H4 (cell line): ENCODE measurements at places on chromosomes 3 and 15. TPM values are rescaled to one million over a fixed set of nuclear protein-coding genes. Genes with fewer than 3 reads are reported as not detected.

The TMC3 gene
- total RNA-seq = not detected in 2 replicates

The MRPL46 gene
- 32.9 and 46.9 TPM in 2 replicates for total RNA-seq

The CFAP100 gene
- not detected in 2 replicates for total RNA-seq

The WDR93 gene
- 0.35 TPM in 1 of 2 replicates, not detected in the other for total RNA-seq

The HTR3E gene
- total RNA-seq = not detected in 2 replicates

The SERINC4 gene
- total RNA-seq = not detected in 2 replicates

The CD80 gene
- total RNA-seq = not detected in 2 replicates

The MAP1A gene
- total RNA-seq = 32.9 and 40.6 TPM in 2 replicates

The GRK7 gene
- not detected in 2 replicates for total RNA-seq

GRCh38 chr3:66466606-66467270, 34.1 kb downstream of the LRIG1 start:
- no peak for DNase-seq

DNA sequence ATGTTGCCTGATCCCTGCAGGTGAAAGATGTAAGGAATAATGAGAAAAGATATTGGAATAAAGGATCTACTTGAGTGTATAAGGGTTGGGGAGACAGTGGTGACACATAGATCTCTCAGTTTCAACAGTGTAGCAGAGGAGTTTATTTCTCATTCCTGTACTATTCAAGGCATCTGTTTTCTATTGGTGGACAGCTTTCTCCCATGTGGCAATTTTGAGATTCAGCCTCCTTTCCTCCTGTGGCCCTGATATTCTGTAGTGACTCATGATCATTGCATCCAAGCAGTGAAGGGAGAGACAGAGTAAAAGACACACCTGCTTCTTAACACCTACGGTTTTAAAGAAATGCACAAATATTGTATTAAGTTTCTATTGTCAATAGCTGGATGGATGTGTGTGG, 327.6 kb downstream of the GRM7 start:
- no peak for DNase-seq

GRCh38 chr15:45179221-45179985, 8.4 kb downstream of the SHF start:
- no peak for DNase-seq

DNA sequence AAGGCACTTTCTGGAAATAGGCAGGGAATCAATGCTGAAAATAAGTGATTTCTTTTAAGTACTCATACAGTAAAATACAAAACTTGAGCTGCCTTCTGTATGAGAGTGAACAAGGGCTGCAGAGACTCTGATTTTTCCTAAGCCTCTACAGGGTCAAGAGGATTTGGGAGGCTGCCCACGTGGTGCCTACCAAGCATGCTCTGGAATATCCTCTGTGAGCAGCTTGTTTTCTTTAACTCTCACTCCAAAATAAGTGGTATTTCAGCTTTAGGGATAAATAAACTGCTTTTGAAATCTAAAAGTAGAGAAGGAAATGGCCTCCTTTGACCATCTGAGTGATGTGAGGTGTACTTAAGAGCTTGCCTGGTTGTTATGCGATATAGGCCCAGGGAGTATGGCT, 8.1 kb upstream of the SELENOK start:
- DNase-seq = no peak

DNA sequence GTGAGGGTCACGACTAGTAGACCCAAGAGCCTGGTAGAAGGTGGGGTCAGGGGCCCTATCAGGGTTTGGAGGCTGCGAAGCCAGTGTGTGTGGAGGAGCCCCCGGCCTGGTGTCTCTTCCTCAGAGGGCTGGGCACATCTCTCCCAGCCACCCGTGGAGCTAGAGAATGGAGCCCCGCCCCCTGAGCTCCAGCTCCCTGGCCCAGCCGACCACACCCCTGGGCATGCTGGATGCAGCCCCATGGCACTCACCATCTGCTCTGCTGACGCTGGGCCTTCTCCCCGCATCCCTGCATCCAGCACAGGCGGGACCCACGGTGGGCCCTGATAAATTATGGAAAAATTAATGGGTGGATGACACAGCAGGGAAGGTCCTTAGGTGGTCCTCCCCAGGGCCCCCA, 17.5 kb downstream of the ANKRD63 start:
- DNase-seq = no peak

DNA sequence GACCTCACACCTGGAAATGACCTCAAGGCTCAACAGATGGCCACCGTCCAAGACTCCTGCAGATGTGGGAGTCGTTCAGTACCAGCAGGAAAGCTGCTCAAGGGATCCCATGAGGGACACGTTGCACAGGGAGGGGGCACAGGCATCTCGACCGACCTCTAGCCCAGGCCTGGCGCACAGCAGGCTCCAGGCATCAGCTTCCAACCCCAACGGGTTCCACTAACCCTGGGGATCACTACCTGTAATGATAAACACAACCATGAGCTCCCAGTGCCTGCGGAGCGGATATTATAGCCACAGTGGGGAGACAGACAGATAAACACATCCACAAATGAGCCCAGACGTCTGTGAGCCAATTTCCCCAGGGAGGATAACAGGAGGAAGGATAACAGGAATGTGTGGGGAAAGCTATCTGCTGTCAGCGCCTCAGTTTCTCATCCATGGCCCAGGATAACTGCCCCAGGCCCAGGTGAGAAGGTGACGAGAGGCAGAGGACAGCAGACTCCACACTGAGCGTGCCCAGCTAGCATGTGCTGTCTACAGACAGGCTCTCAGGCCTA, 19.9 kb downstream of the NUP210 start:
- DNase-seq = no peak

DNA sequence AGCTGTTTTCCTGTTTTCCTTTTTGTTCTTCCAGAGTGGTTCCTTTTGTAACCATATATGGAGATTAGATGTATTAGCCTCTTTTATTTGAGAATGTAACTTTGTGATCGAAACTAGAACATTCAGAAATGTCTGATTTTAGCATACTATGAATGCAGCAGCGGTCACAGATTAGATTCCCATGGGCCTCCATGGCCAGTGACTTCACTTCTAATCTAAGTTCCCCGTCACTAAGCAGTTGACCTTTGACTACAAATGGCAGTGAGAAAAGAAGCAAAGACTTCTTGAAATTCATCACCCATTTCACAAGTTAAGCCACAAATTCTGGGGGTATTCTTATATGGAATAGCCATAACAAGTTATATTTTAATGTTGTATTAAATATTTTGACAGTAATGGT, 114.6 kb upstream of the FLNB start:
- no peak for DNase-seq

DNA sequence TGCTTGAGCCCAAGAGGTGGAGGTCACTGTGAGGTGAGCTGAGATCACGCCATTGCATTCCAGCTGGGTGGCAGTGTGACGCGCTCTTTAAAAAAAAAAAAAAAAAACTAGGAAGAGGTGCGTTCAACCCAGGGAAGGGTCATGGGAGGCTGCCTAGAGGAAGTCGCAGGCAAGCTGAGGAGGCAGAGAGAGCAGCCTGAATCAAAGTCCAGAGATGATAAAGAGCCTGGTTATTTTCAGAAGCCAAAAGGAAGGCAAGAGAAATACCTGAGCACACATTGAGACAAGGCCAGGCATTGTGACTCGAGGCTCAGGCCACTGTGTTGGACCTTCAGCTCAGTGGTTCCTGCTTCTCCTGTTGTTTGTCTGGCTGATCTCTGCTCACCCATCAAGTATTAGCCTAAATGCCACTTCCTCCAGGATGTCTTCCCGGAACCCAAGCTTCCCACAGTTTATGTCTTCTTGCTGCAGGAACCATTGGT, 16.1 kb upstream of the GCNT3 start:
- DNase-seq = no peak

DNA sequence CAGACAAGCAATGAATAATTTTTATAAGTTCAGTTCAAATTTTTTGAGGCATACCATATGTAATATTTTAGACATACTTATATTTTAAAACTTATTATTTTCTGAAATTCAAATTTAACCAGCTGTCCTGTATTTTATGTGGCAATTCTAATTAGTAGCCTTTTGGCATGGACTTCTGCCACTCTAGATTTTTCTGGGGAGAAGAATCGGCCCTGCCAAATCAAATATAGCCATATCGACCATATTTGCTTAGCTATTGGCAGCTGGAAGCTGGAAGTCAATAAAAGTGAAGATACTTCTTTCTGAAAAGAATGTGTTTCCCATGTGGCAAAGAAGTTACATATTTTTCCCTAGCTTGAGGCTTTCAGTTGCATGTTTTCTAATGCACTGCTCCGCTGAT, 9.4 kb upstream of the RBMS3 start:
- no peak for DNase-seq

GRCh38 chr3:46261926-46262594, 19.8 kb downstream of the CCR3 start:
- no peak for DNase-seq

GRCh38 chr3:73622091-73622805, 2.5 kb downstream of the PDZRN3 start:
- peak; percentile 48 for DNase-seq

DNA sequence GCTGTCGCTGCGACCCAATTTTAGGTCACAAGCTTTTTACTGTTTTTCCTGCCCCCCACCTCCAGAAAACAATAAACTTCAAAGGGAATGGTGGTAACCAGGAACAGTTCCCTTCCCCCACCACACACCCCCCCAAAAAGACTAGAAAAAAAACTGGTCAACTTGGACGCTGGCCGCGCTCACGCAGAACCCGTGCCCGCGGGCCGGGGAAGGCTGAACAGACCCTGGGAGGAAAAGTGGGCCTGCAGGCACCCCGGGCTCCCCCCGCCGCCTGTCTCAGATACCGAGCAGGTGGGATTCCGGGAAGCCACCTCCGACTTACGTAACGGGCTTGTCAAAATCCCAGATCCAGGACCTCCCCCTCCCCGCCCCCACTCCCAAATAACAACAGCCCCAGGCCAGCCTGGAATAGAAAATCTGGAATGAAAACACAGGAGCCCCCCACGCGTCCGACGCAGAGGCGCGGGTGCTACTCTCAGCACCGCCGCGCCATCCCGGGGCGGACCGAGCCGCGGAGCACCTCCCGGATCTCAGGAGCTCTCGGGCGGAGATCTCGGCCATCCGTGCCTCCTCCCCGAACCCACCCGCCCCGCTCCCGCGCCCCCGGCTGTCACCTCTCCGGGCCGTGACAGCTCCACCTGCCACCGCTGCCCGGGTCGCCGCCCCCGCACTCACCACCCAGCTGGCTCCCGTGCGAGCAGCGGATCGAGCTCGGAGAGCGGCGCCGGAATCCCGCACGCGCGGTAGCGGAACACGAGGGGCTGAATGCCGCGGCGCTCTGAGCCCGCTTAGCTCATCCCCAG, 557 bp downstream of the DENND4A start:
- DNase-seq = peak; percentile 21

DNA sequence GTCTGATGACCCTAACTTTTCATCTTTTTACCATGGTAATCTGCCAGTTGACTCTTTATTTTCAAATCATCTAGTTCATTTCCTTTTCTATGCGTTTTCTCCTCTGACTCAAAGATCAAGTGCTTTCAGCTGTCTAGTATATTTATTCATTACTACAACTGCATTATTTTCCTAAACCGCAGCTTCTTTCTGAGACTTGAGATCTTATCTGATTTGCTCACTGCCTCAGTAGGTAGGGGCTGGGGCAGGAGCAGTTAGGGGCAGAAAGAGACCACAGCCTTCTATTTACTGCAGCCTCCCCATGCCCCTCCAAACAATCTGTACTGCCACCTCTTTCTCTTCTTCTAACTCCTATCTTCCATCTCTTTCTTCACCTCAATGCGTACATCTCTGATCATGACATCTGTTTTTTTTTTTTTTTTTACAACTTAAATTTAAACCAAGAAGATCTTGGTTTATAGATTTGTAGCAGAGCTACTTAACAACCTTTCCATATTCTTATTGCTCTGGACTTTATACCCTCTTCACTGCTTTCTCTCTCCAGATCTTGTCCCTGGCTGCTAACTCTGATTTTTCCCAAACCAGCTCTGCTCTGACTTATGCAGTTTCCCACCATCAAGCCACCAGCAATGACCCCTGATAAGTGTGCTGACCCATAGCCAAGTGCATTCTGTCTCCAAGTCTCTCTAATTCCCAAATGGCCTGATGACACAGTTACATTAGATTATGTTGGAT, 52.2 kb downstream of the MOBP start:
- no peak for DNase-seq

DNA sequence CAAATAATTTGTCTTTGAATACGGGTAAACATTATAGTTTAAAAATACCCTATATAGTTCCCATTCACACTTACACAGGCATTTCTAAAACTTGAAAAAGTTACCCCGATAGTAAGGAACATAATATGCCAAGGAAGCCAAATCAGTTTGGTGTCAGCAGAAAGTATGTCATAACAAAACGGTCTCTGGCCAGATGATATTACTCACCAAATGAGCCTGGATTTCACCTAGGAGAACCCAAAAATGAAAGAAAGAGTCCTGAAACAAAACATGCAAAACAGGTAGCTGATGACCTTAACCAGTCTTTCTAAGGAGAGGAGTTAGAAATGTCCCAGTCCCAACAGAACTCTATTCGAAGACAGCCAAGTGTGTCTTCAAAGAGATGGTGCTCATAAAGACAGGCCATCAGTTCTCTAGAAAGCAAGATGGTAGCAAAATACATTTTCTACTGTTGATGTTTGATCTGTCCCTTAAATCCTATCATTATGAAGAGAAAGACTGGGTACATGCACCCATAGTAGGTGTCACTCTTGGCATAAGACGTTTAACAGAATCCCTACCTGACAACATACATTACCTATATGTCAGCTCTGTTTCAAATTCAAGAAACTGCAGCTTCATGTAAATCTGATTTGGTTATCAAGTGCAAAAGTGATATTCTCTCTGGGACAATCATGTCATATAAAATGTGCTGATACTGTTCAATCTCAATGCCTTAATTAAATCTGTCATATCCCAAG, 942.5 kb downstream of the ROBO1 start:
- DNase-seq = no peak

DNA sequence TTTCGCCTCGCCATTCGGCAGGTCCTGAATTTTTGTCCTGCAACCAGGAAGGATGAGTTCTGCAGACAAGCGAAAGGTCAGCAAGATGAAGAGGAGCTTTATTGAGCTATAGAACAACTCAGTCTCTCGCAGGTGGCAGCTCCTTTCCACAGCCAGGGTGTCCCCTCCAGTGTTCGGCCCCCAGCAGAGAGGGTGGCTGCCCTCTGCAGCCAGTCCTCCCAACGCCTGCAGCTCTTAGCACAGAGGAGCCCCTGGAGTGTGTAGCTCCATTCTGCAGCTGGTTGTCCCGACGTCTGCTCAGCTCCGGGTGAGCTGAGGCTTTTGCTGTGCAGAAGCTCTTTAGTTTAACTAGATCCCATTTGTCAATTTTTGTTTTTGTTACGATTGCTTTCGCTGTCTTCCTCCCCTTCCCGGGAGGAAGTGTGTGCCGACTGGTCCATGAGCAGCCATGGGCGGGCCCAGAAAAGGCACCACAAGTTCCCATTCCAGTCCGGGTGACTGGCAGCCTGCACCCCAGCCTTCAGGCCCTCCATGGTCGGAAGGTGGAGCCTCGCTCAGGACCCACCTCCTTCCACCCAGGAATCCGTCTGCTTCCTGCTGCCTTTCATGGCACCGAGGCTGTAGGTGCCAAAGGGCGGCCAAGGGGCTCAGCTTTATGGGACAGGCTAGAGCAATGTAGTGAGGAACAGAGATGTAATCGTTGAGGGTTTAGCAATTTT, 497.8 kb upstream of the CNTN4 start:
- peak; percentile 51 for DNase-seq

DNA sequence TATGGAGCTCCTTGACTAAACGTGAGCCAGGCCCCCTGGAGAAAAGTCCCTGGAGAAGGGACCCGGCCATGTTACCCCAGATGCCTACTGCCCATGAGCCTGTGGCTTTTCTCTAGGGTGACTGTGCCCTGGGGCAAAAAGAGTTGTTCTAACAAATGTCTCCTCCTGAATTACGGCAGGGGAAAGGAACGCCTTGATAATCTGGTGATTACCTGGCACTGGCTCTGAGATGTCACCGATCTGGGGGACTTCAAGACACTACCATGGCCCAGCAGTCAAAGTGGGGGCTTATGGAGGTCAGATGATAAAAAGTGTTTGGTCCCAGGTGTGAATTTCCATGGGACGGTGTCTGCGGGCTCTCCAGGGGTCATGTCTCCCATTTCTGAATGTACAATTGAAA, 140.7 kb downstream of the KLF13 start:
- no peak for DNase-seq
